ENCODE measurements at places on chromosomes 1 and 21.

DNA sequence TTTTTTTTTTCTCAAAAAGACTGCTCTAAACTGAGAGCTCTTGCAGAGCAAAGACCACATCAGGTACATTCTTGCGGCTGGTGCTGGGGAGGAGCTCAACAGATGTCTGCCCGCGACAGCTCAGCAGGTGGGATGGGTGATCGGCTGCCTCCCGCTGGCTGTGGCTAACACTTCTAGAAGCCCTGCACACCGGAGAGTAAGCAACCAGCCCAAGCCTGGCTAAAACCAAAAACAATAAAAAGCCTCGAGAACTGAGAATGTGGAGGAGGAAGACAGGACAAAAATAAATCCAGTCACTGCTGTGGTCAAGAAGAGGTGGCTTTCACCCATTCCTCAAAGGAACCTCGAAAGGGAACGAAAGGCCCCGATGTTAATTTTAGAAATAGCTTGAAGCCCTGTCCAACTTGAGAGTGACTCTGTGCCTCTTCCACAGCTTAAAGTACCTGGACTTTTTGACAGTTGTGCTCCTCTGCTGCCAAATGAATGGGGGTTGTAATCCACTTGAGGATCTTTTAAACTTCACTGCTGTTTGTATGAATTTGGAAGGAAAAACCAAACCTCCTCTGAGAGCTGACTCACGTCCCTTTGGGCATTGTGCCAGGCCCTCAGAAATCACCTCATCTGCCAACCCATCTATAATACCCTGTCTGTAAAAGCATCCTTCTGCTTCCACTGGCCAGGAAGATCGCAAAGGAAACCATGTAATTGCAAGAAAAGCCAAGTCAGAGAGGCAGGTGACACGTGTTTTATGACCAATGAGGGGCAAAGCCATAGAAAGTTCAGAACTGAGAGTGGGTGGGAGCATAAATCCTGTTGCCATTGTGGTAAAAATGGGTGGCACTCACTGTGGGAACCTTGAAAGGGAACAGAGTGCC is 78.6 kb downstream of the KCNN3 start:
- no peak for DNase-seq

- peak; percentile 84 for DNase-seq
Measured at GRCh38 chr21:38460171-38460742, 38.0 kb downstream of the ERG start.

DNA sequence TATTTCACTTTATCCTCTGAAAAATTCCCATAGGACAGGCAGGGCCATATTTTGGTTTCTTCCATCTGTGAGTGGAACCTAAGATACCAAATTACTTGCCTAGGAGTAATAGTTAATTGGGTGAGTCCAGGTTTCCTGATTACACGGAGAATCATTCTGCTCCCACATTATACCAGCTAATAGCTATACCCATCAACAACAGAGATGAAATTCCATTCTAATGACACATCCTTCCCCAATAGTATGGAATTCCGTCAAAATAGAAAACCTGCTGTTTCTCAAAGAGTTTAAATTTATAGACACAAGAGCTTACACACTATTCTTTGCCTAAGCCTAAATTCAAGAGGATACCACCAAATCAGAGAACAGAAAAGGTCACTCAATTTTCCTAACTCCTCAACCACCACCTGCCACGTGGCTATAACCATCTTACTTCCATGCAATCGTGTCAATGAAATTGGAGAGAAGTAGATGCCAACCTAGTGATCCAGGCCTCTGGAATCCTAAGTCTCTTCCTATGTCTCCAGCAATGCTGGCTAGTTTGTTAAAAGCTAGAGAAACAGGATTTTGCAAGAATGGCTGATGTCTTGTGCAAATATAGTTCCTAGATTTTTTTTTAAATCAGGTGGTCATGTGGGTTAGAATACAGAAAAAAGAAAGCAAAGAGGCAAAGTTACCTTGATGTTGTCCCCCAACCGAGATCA is 6.2 kb downstream of the PPT1 start:
- no peak for DNase-seq

DNA sequence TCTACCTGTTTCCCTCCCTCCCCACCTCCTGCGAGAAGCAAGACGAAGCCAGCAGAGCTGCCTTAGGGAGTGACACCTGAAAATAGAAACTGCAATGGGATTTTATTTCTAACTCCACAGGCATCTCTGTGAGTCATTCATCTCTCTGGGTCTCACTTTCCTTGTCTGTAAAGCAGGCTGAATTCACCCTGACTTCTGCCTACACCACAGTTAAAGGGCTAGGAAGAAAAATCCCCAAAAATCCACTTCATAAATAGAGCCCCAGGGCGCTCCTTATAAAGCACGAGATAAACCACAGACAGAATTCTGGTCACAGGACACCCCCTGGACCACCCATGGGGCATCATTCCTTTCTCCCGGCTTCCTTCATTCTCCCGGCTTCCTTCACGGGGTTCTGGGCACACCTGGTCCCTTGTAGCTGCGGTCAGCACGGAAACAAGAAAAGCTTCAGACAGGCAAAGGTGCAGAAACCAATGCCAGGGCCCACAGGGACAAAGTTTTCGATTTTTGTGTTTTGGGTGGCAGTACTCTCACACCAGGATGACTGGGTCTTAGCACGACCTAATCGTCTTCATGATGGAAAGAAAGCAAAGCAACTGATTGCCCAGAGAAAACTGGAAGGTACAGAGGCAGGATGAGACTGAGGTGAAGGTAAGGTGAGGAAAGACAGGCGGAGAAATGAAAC is 2.8 kb upstream of the H6PD start:
- no peak for DNase-seq

DNA sequence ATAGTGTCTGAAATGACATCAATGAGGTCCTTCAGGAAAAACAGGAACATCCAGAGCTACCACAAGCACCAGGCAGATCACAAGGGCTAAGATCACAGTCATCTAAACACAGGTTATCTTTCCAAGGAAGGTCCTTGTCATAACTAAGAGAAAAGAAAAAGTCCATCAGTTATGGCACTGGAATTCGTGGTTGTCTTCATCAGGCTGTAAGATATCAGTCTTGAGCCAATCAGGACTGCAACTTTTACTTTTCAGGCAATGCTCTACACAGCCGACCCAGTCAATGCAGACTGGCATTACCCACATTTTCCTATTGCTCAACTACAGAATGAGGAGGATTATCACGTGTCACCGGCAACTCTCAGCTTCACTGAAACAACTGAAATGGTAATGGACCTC is 26.4 kb downstream of the SORT1 start:
- no peak for DNase-seq

- no peak for DNase-seq
Measured at GRCh38 chr1:66930823-66931174, 6.0 kb downstream of the MIER1 start.
